ENCODE measurements at places on chromosomes 1 and 21.
A peak's percentile ranks its signal among the peaks of the same experiment; 100 is the strongest.

DNA sequence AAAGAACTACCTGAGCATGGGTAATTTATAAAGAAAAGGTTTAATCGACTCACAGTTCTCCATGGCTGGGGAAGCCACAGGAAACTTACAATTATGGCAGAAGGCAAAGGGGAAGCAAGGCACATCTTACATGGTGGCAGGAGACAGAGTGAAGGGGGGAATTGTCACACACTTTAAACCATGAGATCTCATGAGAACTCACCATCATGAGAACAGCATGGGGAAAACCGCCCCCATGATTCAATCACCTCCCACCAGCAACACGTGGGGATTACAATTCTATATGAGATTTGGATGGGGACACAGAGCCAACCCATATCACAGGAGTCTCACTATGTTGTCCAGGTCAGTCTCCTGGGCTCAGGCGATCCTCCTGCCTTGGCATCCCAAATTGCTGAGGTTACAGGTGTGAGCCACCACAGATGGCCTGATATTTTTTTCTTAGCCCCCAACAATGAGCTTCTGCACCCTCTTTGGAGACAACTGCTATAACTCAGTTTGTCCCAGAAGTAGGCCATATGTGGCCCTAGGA is 22.5 kb upstream of the MORC3 start:
- no peak for DNase-seq

GRCh38 chr1:60130703-60131102 is 57.1 kb upstream of the C1orf87 start:
- DNase-seq, result peak; percentile 15

DNA sequence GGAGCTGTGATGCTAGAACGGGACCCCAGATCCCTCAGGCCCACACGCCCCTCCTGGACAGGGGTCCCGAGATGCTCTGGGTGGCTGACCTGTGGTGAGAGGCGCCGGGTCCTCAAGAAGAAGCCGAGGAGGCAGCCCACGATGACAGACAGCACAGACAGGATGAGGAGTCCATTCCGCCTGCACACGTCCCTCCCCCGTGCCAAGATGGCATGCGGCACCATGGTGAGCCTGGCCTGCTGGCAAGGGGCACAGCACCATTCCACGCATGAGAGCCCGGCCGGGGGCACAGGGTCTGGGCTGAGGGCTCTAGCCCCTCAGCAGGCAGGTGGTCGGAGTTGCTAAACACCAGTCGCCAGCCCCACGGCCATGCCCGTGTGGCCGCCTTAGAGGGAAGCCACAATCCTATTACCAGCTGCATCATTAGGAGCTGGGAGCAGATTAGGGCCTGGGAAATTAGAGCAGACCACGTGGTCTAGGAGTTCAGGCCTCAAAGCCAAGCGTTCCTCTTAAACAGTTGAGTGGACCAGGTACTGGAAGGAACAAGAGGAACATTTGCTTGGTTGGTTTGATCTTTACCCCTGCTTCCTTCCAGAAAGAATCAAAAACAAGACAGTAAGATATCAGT is at the start of gene SLC1A7:
Gene SLC1A7 (minus strand): TSS at position 413 of the 628 bp plus-strand sequence. CDS start 189 bp downstream, at position 224.
- DNase-seq, result no peak

DNA sequence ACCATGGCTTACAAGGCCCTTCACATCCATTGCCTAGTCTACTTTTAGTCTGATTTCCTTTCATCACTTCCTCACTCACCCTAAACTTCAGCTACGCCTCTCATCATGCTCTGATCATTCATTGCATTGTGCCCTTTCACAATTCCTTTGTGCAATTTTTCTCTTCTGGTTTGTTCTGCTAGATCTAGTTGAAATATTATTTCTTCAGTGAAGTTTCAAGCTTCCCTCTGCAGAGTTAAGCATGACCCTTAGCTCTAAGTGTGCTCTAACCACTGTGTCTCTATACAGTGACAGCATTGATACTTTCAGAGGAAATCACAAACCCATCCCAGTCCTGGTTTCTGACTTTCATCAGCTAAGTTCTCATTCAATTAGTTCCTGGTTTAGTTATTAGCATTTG is 166.1 kb downstream of the PLA2G4A start:
- DNase-seq, result no peak

DNA sequence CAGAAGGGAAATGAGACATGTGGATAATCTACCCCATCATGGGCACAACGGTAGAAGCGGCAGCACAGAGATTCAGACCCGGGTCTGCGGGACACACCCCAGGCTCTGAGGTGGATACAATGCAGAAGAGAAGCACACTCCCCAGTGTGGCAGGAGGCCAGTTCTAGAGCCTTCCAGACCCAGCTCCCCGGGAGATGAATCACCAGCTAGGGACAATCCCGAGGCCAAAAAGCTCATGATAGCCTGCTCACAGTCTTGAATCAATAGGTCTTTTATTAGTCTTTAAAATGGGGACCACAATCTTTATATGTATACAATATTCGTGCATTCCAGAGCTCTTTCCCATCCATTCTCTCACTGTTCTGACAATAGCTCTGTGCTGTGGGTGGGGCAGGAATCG is 57.3 kb upstream of the DIRAS3 start:
- no peak for DNase-seq
